ENCODE measurements at places on chromosomes 1 and 21.

GRCh38 chr1:3372317-3372716, 82.1 kb upstream of the ARHGEF16 start:
- no peak for DNase-seq

DNA sequence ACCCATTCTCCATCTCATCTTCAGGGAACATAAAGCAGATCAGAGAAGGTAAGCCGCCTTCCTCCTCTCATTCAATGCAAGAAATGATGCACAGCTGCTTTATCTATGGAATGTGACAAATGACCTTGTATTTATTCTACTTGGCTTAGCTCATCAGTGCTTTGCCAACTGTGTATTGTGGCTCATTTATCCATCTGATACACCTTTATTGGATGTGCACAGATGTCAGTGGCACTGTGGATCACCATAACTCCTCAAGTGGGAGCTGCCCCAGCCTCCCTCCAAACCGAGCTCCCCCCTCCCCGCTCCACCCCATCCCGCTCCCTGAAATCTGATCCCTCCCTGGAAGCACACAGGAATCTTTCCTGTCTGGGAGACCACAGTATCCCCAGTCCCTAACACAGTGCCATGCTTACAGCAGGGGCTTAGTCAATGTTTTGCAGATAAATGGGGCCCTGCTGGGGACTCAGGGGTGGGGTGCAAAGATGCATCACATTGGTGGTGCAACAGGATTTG, 156.0 kb upstream of the RAB4A start:
- no peak for DNase-seq

- no peak for DNase-seq
These were observed 101.1 kb downstream of the NUF2 start for GRCh38 chr1:163422738-163423404.

DNA sequence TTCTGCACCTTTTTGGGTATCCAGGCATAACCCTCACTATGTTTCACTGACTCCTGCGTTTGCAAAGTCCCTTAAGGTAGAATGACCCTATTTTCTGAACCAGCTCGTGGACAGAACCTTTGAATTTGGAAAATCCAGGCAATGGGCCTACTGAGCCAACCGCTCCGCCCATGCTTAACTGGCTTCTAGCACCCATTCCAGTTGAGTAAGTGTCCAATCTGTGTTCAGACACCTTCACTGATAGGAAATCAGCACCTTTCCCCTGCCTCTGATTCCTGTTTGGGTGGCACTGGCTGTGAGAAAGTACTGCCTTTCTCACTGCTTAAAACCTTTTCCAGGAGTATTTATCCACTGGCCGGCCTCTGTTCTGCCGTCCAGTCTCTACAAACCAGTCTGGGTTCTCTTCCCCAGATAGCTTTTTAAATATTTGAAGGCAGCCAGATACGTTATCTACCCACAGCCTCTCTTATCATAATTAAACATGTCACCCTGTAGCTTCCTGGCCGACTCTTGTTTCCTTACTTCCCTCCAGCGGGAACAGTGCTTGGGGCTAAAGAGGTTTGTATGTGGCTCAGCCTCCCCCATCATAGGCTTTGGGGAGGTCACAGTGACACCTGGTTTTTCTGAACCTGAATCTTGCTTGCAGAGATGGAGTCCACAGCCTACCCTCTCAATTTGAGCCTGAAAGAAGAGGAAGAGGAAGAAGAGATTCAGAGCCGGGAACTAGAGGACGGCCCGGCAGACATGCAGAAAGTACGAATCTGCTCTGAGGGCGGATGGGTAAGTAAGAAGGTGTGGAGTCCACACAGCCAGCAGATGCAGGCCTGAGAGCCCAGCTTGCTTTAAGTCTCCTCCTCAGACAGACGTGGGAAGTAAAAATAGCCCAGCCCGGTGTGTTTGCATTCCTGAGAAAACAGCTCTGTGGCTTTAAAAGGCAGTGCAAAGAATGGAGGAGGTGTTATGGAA, 1.3 kb downstream of the POGK start:
- DNase-seq: no peak

DNA sequence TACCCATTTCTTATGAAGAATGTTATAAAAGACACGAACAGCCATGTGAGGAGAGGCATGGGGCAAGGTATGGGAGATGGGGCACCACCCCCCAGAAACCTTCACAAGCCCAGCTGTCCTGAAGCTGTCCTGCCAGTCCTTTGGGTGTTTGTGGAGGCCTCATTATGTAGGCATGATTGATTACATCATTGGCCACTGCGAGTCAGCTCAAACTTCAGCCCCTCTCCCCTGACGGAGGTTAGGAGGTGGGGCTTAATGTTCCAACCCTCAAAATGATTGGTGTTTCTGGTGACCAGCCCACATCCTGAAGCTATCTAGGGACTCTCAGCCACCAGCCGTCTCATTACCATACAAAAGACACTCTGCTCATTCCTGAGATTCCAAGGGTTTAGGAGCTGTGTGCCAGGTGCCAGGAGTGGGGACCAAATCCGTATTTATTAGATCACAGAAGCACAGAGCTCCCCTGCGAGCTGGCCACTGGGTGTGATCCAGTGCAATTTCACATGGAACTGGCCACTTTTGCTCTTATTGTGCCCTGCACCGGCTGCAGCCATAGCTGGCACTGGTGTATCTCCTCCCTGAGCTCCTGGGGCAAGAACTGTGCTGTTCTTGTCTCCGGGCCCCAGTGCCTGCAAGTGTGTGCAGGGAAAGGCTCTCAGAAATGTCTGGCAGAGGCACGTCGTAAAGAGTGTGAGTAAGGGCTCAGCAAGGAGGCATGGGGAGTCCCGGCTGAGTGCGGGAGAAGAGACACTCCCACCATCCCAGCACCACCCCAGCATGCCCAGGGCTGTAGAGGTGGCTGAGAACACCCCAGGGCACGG, 10.5 kb downstream of the KIAA1614 start:
- DNase-seq: no peak

- DNase-seq: no peak
These were observed 41.7 kb downstream of the CD55 start for GRCh38 chr1:207362962-207363860.

- no peak for DNase-seq
These were observed 284.0 kb downstream of the DUSP10 start for GRCh38 chr1:221457685-221458446.

DNA sequence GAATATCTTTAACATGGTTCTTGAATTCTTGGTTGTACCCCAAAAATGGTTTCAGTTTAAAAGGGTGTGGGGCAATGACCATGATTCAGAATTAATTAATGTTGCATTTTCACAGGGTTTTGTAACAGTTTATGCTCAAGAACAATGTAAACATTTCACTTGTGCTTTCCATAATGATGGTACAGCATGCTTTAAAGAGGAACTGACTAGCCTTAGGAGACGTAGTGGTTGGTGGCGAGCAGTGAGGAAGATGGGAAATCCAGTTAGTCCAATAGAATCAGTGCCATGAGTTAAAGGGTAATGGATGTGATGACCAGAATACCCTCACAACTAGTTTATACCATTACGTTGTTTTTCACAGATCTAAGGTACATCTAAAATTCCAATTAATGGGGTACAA, 138.0 kb downstream of the HS2ST1 start:
- DNase-seq: no peak

DNA sequence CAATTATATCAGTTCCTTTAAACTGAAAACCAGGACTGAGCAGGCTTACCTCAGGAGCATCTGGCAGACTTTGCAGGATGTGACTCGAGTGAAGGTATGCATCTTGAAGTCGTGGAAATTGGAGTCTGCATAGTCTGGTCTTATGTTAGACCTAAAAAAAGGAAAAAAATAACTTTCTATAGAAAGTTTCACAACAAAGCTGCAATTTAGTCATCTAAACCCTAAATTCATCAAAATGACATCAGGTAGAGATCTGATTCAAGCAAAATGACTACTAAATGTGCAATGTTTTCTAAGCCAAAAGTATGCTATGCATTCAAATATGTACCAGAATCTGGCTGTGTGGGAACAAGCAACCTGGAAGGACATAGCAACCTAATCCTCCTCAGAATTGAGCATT, 260.1 kb downstream of the VAV3 start:
- DNase-seq: no peak

DNA sequence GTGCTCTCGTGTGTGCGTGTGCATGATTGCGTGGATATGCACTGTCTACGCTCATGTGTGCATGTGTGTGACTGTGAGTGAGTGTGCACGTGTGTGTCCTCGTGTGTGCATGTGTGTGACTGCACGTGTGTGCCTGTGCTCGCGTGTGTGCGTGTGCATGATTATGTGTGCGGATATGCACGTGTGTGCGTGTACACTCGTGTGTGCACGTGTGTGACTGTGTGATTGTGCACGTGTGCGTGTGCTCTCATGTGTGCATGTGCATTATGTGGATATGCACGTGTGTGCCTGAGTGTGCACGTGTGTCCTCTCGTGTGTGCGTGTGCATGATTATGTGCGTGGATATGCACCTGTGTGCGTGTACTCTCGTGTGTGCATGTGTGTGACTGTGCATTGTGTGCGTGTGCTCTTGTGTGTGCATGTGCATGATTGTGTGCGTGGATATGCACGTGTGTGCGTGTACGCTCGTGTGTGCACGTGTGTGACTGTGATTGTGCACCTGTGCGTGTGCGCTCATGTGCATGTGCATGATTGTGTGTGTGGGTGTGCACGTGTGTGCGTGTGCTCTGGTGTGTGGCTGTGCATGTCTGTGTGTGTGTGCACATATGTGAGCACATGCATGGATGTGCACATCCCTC, 2.2 kb downstream of the MMEL1 start:
- DNase-seq: no peak

DNA sequence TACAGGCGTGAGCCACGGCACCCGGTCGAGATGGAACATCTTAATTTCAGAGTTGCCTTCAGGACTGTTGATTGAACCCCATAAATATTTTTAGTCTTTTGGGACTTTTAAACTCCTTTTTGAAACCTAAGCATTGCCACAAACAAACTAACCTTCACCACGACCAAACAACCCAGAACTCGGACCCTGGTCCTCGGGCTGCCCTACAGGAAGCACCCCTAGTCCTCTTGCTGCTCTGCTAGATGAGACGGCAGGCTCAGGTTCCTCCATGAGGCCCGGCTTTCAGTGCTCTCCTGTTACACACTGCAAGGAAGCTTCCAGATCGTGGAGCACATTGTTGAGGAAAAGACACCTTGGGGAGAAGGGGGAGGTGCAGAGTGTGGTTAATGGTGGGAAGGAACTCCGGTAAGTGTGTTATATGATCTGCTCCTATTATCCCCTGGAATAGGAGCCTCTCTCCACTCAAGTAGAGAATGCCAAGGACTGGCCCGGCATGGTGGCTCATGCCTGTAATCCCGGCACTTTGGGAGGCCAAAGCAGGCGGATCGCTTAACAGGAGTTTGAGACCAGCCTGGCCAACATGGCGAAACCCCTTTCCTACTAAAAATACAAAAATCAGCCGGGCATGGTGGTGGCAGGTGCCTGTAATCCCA, 5.7 kb downstream of the EPHX1 start:
- DNase-seq: no peak

DNA sequence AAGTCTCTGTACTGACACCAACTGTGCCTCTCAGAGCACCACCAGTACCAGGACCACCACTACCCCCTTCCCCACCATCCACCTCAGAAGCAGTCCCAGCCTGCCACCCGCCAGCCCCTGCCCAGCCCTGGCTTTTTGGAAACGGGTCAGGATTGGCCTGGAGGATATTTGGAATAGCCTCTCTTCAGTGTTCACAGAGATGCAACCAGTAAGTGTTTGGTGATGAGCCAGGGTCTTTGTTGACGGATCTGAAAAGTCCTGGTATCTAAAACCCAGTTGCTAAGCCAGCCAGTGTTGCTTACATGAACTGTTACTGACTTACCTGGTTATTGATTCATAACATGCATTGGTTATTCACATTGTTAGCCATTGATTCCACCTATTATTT, 1.1 kb downstream of the C1orf56 start:
- DNase-seq: no peak

- no peak for DNase-seq
These were observed 546 bp downstream of the KIF21B start for GRCh38 chr1:201022820-201023516.

DNA sequence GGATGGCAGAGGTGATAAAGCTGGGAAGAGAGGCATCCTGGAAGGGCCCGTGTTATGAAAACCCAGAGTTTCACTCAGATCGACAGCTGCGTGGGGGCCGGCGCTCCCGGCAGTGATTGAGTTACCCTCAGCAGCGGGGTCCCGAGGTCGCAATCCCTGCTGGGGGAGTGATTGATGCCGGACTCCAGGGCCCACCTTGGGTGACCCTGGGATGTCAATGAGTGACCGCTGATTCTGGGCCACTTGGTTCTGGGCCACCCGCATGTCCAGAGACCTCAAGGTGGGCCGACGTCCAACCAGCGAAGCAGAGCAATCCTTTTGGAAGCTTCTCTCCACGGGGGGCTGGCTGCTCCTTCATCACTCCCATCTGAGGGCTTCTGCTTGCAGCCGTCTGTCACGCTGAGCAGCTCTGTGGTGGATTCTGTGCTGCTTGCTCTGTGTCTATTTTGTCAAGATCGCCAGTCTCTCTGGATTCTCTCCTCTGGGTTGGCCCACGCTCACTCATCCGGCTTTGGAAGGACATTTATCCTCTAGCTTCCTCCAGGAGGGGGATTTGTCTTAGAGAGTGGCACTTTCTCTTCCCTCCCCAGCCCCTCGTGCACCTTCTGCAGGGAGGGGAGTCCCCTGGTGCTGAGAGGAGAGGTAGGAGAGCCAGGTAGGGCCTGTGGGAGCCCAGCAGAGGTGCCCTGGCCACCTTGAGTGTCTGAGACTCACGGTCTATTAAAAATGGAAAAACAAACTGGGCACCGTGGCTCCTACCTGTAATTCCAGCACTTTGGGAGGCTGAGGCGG, 110.9 kb upstream of the C1orf174 start:
- DNase-seq: no peak

Measured in HS-27A (cell line).